Stimulated activated CD8-positive, alpha-beta memory T cell treated with anti-CD3 and anti-CD28 coated beads, Interleukin-2, amount 100 ng/mL, for 1 hour (primary cell): ENCODE measurements at places on chromosomes 16 and 17.

- DNase-seq = no peak
Observed at GRCh38 chr17:77449373-77449907, 308.7 kb downstream of the SEC14L1 start.

- peak; percentile 17 for DNase-seq
Observed at GRCh38 chr17:1532836-1533602, 16.6 kb upstream of the INPP5K start.

- DNase-seq = no peak
Observed at GRCh38 chr16:50974438-50975036, 176.5 kb downstream of the SALL1 start.

DNA sequence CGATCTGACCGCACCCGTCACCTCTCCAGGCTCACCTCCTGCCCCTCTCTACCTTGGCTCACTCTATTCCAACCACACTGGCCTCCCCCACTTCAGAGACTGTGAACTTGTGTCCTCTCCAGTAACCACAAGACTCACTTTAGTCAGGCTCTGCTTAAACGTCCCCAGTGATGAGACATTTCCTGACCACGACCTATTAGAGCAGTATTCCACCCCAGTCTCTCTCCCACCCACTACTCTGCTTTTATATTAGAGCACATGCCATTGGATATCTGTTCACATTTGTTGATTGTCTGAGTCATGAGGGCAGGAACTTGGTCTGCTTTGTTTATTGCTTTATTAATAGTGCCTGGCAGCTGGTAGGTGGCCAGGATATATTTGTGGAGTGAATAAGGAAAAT is 20.1 kb downstream of the COX11 start:
- DNase-seq = no peak

DNA sequence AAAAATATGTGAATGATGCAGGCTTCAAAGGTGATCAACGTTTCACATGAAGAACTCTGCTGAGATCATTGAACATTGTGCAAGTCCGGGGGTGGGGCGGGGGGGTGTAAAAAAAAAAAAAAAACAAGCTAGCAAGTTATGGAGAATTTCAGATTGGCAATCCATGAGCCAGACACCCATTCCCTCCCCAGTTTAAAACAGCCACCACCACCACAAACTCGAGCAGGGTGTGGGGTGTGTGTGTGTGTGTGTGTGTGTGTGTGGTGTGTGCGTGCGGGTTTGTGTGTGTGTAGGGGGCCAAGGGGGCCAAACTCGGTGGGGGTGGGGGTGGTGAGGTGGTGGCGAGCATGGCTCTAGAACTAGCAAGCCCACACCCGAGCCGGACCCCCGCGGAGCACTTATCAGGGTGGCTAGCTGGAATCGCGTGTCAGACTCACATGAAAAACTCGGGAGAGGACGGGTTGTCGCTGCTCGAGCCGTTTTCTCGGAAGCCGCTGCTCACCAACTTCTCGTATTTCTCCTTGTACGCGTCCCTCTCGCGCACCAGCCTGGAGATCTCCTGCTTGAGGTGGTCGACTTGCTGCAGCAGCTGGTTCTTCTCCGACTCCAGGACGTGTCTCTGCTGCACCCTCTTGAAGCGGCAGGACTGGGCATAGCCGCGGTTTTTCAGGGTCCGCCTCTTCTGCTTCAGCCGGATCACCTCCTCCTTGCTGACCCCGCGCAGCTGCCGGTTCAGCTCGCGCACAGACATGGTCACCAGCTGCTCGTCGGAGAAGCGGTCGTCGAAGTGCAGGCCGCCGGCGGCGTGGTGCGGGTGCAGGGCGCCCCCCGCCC is 2.0 kb downstream of the MAF start:
- no peak for DNase-seq

- no peak for DNase-seq
Observed at GRCh38 chr17:82542439-82542838, 22.9 kb downstream of the FOXK2 start.

DNA sequence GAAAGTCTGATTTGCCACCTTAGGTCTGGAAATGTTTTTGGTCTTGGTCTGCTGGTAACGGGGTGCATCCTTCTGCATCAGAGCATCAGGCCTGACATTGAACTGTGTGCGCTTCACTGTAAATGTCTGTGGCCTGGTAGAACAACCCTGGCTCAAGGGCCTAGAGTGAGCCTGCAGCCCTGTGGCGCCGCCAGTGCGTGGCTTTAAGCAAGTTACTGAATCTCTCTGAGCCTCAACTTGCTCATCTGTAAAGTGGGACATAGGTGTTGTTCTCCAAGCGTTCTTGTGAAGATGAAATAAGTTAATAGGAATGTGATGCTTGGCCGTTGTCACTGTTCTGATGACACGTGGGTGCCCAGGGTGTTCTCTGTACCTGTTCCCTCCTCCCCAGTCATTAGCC is 127.6 kb upstream of the CIBAR2 start:
- DNase-seq = no peak

GRCh38 chr17:77087650-77088454 is 52.9 kb upstream of the SEC14L1 start:
- DNase-seq = no peak

DNA sequence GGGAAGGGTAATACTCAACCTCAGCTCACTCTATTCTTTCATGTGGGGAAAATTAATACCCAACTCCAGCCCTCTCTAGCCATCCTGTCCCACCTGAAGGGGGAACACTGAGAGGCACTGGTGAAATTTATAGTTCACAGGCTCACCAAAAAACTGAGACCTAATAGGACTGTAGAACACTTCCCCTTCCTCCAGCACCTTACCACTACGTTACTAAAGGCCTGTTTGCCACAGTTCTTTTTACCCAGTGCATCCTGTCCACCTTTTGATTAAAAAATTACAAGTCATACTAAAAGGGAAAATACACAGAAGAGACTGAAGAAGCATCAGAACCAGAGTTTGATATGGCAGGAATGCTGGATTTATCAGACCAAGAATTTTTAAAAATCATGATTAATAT is 26.0 kb downstream of the DHRS7B start:
- DNase-seq = no peak

GRCh38 chr16:53067675-53068074 is 12.9 kb downstream of the CHD9 start:
- DNase-seq = no peak

DNA sequence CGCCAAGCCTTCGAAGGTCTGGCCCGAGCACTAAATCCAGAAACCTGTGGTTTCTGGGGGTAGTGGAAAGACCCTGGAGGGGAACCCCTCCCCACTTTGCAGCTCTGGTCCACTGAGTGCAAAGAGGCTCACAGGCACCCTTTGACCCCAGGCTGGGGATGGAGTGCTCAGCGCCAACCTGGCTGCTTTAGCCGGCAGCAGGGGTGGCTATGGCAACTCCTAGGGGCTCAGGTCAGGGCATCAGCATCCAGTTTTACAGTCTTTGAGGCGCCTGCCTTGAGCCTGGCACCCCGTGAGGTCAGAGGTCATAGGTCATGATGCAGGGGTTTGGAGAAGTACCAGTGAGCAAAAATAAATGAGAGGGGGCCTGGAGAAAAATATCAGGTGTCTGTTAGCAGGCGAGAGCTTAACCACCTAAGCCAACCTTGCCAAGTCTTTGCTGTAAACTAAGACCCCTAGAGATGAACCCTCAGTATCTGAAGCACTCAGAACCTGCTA is 17.9 kb downstream of the CA7 start:
- DNase-seq = no peak

DNA sequence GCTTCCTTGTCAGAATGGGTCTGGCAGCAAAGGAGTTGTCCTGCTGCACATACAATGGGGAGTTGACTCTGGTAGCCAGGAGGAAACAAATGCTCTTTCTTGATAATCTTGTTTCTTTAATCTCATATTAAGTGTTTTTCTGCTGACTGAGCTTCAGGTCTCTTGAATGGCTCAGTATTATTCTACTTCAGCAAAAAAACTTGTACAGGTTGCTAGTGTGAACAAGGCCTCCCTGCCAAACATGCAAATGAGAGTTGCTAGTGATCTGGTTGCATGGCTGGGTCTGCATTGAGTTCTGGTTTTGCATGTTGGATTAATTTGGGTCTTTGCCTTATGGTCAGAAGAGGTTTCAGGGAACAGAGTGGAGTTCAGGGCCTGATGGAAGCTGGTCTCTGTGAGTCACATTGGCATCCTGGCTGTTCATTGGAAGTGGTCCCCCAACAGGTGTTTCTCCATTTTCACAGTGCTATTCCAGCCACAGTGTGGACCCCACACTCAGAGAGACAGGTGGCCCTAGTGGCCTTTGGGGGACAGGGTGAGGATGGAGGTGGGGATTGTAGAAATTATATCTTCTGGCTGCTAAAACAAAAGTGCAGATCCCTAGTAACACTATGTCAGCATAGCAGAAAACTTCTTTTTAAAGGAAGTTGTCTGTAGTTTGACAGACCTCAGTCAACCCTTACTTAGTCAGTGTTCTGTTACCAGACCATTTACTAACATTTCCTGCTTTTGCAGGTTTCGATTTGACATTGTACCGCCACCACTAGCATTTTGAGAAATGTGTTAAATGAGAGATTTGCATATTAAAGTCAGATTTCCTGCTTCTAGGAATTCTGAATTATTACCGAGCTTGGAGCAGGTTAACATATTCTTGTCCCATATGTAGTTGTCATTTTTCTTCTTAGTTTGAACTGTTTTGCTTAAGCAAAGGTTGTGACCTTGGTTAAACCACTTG is 47.1 kb downstream of the EPN2 start:
- DNase-seq = no peak

GRCh38 chr16:47949714-47950113 is 206.1 kb downstream of the ABCC12 start:
- DNase-seq = no peak

DNA sequence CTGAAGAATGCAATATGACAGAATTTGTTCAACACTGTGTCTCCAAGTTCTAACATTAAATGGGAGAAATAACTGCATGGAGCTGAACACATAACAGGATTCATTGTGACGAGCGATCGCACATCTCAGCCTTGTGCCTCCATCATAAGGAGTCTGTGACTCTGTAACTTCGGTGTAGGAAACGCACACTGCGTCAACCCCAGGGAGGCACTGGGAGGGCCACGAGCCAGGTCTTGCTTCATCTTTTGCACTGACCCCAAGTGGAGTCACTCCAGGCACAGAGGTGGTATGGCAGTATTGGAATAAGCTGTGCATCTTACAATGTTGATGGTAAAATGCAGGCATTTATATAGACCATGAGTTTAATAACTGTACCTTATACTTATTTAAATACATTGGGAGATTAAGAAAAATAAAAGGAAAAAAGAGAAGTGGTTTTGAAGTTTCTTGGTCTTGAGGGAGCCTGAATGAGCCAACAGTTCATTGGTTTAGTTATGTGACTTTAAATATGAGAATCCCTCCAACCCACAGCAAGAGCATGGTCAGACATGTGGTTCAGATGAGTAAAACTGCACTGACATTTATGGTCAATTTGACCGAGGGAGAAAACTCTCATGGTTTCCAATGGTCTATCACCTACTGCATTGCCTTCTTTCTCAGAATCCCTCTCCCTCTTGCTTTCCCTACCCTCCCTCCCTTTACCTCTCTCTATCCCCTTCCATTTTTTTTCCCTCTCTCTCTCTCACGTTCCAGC is 5.7 kb upstream of the PMP22 start:
- no peak for DNase-seq

- DNase-seq = no peak
Observed at GRCh38 chr16:50644729-50645128, 36.4 kb downstream of the SNX20 start.

DNA sequence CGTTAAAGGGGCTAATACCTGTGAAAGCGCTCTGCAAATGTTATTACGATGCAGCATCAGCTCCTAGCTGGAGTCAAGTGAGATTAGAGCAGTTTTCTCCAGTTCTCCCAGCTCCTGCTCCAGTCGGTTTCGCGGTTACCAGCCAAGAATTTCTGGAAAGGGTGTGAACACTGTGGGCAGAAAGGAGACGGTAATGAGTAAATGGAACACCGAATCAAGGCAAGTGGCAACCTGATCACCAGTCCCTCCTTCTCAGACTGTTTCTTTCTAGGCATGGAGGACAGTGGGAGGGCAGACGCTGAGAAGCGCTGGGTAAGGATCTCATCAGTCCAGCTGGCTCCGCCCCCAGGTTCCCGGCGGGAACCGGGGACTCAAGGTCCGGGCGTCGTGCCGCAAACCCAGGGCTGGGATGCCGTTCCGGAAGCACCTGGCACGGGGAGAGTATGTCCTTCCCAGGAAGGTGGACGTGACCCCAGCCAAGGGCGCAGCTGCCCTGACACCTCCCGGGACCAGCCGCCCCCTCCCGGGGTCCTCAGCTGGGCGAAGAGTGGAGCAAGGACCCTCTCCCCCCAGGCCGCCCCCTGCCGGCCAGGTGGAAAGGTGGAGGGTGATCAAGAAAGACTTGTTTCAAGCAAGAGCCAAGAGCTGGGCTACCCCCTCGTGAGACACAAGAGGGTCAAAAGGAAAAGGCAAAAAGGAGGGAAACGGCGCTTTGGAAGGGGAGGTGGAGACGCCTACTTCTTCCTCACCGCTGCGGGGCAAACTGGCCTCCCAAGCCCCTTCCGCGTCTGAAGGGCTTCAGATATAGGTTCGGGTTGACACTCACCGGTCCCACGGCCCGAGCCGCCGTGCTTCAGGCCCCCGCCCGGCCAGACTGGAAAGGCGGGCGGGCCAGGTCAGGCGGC is 481 bp downstream of the MYO19 start:
- DNase-seq = no peak

DNA sequence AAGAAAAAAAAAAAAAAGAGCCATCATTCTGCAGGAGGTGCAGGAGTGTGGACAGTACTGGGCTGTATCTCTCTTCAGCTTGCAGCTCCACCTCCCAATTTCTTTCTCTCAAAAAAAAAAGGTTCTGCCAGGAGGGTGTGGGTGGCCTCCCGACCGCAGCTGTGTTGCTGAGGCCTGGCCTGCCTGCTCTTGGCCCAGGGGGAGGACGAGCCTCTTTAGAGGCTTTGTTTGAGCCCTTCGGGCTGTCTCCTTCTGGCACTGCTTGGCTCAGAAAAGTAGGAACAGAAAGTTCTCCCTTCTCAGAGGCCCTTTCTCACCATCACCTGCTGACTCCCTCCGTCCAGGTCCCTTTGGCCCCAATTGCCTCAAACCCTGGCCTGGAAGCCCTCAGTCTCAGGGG is 22.2 kb upstream of the C17orf107 start:
- no peak for DNase-seq

DNA sequence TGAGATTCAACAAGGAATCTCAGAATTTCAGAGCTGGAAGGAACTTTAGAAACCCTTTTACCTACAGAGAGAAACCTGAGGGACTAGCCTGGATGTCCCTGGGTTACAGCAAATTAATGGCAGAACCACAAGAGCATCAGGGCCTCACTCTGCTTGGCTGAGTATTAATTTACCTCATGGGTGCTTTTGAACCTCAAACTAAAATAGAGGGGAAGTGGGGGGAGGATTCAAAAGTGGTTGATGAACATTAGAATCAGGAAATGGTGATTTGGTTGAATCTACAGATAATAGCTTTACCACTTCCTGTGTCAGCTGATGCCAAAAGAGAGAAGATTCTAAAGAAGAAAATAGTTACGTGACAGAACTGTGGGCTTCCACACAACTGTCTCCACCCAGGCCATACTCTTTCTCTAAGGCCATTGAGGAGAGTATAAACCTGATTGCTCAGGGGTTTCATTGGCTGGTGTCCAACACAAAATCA is 11.3 kb upstream of the SKAP1 start:
- DNase-seq = no peak

DNA sequence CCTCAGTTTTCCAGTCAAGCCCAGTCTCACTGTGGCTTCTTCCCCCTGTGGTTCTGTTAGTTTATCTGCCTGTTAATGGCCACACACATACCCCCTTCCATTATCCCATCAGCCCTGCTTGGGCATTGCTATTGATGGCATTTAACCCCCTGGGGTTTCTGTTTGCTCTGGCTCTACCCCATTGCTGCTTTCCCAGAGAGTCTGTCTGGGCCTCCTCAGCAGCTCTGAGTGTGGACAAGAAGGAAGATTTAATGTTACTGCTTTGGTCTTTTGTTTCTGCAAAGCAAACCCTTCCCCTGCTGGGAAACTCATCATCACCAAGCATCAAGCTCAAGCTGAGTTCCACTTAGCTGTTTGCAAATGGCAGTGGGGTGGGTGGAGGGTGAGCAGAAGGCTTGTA is 162.7 kb downstream of the CCT6B start:
- DNase-seq = no peak
